ENCODE measurements at places on chromosomes 4 and X. TPM values are rescaled to one million over a fixed set of nuclear protein-coding genes. Genes with fewer than 3 reads are reported as not detected.

- no peak for DNase-seq
Observed at GRCh38 chr4:59180969-59181368, 2019.2 kb upstream of the ADGRL3 start.

The DACH2 gene
- not detected for polyA plus RNA-seq

DNA sequence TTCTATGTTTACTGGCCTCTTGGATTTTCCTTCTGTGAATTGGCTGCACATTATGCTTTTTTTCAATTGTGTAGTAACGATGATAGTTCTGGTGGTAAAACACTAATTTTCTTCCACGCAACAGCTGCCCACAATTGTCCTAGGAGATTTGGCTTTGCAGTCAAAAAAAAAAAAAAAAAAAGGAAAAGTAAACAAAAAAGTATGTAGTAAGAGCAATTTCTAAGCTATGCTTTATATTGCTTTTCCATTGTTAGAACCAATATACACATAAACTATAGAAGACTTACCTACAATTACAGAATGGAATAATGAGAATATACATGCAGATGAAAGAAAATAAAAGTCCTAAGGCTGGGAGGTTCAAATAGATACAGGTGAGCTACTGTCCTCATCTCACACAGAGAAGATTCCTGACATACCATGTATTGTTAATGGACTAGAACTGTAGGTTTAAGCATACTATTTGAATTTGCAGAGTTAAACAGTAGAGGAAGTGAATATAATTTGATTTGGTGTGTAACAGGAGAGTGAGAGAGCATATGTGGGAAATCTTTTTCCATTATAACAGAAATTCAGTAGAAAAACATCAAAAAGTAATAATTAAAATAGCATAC, 976.2 kb downstream of the RAB28 start:
- no peak for DNase-seq

DNA sequence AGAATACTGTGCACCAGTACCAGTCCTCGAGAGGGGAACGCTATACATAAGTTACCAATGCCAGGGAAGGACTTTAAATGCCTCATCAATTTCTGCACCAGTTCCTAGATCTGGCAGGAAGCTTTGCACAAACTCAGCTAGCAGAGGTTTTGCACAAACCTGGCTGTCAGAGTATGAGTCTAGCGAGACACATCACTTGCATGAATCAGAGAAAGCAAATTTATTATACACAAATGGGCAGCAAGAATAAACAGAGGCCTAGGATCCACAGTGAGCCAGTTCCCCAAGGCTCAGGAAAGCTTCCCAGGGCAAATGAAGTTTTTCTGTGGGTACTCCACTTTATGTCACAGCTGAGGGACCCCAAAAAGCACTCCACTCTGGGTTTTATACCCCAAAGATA, 523.5 kb downstream of the CFAP47 start:
- DNase-seq: no peak

- DNase-seq: no peak
Observed at GRCh38 chr4:152000518-152000917, 239.7 kb upstream of the GATB start.
